ENCODE measurements at places on chromosomes 5 and 9. TPM values are rescaled to one million over a fixed set of nuclear protein-coding genes. Genes with fewer than 3 reads are reported as not detected.

- DNase-seq: peak; percentile 72
Measured at GRCh38 chr5:97231025-97231636, 48.1 kb upstream of the RIOK2 start.

DNA sequence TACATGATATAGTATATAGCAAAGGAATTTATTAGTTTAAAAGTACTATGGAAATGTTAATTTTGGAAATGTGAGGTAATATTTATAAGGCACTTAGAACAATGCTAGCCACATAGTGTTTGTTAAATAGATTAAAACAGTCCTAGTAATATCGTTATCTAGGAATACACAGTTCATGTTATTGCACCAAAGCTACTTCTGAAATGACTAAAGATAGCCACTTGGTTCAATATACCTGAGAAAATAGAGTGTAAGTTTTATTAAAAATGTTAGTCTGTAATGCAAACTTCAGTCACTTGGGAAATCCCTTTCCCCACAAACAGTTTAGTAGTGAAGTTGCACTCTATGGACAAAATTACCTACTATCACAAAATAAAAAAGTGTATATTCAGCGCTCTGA lies 15.4 kb upstream of the F2R start:
- DNase-seq: no peak

GNA14 gene
- total RNA-seq: not detected

GRCh38 chr9:126879288-126879687 lies 18.8 kb downstream of the ZBTB34 start:
- DNase-seq: no peak

- no peak for DNase-seq
Measured at GRCh38 chr5:72619251-72619650, 112.0 kb upstream of the ZNF366 start.

GRCh38 chr9:127793093-127793708 lies 7.4 kb downstream of the CDK9 start:
- DNase-seq: no peak

- DNase-seq: no peak
Measured at GRCh38 chr9:120324996-120325642, 254.8 kb downstream of the CDK5RAP2 start.

DNA sequence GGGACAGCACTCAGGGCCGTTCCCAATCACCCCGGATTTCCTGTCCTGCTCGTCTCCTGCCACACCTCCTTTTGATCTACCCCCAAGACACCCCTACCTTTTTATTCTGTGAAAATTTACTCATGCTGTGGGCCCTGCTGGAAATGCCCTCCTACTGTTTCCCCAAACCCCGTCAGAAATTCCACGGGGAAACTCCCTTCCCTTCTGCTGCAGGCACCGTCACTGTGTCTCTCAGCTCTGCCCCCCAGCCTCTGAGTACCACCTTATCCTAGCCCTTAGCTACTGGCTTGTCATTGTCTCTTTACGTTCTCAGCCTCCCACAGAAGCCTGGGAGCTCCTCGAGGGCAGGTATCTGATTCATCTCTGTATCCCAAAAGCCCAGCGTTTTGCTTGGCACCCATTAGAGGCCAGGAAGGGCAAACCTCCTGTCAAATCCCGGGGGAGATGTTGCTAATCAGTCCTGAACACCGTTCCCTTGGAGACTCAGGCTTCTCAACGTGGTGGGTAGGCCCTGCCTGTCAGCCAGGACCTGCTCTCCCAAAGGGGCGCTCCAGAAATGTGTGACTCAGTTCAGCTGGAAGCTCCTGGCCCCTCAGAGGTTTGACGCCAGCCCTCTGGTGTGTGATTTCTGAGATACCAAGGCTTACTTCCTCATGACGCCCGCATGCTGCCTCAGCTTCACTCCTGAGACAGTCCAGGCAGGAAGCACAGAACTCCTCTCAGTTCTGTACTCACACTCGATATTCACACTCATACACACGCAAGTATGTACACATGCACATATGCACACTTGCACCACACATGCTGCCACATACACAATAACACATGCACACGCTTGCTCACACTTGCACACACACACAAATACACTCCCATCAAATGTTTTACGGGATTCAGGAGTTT lies 50.7 kb upstream of the GRHPR start:
- no peak for DNase-seq

DNA sequence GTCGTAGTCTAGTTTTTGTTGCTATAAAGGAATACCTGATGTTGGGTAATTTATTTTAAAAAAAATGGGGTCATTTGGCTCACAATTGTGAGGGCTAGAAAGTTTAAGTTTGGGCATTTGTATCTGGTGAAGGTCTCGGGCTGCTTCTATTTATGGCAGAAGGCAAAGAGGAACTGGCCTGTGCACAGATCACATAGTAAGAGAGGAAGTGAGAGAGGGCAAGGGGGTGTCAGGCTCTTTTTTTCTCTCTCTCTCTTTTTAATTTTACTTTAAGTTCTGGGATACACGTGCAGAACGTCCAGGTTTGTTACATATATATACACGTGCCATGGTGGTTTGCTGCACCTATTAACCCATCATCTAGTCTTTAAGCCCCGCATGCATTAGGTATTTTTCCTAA lies 453.3 kb downstream of the DIRAS2 start:
- no peak for DNase-seq

Data from A172 (cell line).